ENCODE measurements at places on chromosomes 2 and 18.

GRCh38 chr2:136012315-136012714 is 26.9 kb upstream of the DARS1 start:
- no peak for DNase-seq

- no peak for DNase-seq
These were observed 55.1 kb downstream of the CYP27C1 start for GRCh38 chr2:127164761-127165538.

- no peak for DNase-seq
These were observed 475.7 kb downstream of the DCC start for GRCh38 chr18:52815651-52816050.

GRCh38 chr18:9735238-9735637 is 27.1 kb downstream of the RAB31 start:
- DNase-seq: no peak

DNA sequence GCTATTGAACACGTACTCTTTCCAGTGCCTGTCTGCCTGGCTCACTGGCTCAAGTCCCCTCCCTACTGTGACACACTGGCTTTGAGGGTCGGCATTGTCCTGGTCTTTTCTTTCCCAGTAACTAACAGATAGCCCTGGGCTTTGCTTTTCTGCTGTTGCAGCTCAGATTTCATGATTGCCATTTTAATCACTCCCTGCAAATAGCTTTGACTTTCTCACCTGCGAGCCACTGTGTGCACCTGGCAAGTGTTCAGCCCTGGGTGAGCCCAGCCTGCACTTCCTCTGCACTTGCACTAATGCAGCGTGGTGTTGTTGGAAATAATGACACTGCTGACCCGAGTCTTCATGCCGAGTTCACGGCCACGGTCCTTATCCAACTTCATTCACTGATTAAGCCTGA is 52.9 kb downstream of the DCDC2C start:
- DNase-seq: no peak

GRCh38 chr18:13676471-13676870 is 49.9 kb downstream of the FAM210A start:
- DNase-seq: no peak

- no peak for DNase-seq
These were observed 39.1 kb downstream of the FN1 start for GRCh38 chr2:215396595-215397313.

DNA sequence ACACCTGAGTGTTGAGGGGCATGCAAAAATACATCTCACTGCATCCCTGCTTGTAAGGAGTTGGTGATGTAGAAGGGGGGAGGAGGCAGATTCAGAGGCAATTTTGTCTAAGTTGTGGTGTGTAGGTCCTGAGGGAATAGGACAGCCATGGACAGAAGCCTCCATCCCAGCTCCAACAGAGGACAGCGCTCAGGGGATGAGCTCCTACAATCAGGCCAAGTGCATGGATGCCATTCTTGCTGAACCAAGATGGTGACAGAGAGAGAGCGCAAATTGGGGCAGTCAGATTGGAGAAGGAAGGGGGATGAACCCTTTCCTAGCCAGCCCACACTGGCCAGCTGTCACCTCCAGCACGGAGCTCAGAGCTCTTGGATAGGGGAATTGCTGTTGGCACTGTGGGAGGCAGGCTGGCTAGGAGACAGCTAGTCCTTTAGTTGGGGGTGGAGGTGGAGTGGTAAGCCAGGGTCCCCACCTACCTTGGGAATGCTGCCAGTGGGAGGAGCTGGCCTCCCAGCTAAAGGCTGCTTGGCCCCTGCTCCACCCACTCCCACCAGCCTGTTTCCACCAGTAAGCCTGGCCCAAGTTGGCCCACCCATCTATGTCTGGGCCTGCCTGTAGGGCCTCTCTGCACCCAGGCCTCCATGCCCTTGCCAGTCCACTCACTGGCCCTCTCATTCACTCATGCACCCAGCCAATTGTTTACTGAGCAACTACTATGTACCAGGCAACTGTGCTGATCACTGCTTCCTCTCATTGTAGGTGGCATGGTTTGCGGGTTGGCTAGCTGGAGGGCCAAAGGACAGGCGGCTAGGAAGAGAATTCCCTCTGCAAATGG is 2.5 kb upstream of the PER2 start:
- DNase-seq: no peak

DNA sequence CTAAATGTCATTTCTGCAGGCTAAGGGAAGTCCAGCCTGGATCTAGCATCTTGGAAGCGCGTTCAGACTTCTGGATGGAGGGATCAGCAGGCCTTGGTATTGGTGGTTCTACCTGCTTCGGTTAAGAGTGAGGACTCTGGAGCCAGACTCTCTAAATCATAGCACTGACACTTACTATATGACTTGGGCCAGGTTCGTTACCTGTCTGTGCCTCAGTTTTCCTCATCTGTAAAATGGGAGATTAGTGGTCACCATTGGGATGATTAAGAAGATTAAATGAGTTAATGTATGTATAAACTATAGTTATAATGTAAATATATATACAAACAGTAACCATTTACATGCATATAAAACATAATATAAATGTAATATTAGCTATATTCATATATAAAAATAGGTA is 995 bp upstream of the ICOS start:
- DNase-seq: no peak

DNA sequence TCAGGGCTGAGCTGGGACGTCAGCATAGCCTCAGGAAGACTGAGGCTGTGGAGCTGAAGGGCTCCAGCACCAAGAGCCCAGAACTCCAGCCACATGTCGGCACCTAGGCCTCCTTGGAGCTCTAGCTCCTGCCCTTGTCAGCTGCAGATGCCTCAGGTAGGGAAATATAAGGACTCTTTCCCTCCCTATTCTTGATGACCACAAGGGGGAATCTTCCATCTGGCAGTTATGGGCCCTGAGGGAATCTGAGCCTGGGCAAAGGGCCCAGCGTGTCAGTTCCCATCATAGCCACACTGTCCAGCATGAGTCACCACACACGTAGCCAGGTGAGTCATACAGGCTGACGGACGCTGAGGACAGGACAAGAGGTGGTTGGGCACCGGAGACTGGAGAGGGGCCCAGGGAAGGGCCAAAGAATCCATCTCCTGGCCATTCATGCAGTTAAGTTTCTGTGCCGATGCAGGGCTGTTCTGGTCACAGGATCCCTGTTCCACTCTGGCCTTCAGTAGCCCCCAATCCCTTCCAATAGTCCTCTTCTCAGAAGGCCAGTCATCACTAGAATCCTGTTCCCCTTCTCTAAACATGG is 1.8 kb downstream of the MPV17 start:
- no peak for DNase-seq

DNA sequence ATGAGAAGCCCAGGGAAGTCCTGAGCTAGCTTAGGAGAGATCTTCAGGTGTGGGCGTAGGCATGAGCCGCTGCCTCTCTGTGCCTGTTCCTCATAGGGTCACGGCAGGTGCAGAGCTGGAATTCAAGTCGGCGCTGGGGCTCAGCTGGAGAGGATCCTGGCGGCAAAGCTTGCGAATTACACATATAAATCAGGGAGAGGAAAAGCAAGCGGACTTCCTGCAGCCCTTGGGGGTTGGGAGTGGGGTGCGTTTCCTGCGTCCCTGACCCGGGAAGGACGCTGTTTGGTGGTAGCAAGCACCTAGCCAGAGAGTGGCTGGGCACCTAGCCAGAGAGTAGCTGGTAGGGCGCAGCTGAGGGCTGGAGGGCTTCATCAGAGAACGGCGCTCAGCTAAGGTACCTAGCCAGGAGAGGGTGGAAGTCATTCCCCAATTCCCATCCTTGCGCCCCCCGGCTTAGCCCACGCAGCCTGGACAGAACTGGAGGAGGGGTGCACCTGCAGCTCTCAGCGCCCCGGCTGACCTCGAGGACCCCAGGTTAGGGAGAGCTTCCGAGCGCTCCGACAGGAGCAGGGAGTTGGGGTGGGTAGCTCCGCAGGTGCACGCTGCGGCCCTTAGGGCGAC is 459 bp upstream of the EFR3B start:
- DNase-seq: no peak

DNA sequence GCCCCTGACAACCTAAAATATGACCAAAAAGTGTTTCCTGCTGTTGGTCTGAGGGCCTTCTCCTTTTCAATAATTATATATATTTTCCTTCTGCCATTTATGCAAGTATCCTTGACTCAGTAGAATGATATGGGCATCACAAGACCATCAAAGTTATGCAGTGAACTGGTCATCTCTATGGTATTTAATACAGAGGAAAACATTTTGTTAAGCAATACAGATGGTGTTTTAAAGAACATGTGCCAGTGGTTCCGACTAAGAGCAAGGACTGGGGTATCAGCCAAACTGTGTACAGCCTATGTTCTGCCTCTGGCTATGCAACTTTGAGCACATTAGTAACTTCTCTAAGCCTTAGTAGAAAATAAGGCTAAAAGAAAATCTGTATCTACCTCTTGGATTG is 179.0 kb downstream of the TRABD2A start:
- DNase-seq: no peak

GRCh38 chr2:227378371-227378782 is 729 bp downstream of the TM4SF20 start:
- DNase-seq: no peak

DNA sequence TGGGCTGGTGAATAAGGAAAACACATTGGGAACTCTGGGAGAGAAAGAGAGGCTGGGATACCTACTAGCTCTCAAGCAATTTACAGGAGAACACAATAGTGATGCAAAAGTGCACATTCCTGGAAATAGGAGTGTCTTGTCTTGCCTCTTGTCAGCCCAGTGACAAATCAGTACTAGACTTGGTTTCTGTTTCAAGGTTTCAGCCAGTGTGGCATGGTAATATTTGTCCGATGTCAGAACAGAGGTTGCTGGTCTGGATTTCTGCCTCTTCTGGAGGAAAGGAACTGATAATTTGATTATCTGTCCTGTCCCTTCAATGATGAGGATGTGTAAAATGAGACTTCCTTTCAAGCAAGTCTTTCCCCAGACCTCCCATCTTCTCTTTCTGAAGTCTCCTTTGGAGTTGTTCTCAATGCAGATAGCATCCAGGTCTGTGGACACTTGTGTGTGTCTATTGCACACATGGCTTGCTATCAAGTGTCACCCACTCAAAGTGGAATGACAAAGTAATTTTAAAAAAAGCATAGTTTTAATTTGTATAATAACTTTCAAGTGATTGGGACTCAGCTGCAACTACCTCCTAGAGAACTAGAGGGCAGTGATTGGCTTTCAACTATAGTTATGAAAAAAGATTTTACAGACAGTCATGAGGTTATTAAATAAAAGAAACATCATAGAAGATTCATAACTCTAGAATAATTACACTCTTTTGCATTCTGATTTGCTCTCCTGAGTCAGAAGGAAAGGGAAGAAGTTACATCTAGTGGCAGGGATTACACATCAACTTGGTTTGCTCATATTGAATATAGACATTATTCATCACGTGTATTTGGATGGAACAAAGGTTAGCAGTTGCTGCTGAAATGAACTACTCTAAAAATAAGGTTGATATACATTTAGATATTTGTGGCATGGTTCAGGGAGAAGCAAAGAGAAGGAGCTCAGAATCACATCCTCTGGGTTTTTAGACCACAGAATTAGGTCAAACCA is 4.5 kb downstream of the GPR39 start:
- no peak for DNase-seq

GRCh38 chr2:119574864-119575263 is 30.6 kb downstream of the CFAP221 start:
- no peak for DNase-seq

- no peak for DNase-seq
These were observed 90.5 kb downstream of the COLEC12 start for GRCh38 chr18:410047-410455.

GRCh38 chr18:23970161-23971096 is 44.1 kb upstream of the TTC39C start:
- peak; percentile 33 for DNase-seq

GRCh38 chr2:74576863-74577229 is 22.3 kb downstream of the DOK1 start:
- no peak for DNase-seq

- peak; percentile 38 for DNase-seq
These were observed at the start of gene PRKCE for GRCh38 chr2:45651415-45652089. Gene PRKCE, plus strand, starts transcription at chr2:45651675.

DNA sequence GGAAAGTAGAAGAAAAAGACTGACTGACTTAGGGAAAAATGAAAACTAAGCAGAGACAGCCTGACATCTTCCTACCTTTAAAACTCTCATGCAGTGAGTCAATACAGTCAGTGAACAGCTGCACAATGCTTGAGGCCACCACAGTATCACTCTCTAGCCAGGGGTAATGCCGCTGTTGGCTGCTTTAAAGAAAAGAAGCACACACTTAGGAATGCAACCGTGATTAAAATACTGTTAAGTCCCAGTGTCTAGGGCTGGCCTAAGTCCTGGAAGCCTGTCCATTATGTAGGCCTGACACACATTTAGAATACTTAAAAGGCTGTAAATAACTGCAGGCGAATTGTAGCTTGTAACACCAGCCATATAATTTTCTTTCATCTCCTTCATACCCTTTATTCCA is 50.7 kb downstream of the SIGLEC15 start:
- no peak for DNase-seq

GRCh38 chr2:73987109-73987947 is 2.6 kb downstream of the TET3 start:
- no peak for DNase-seq

- DNase-seq: no peak
These were observed 34.3 kb downstream of the DARS1 start for GRCh38 chr2:135951041-135951583.

DNA sequence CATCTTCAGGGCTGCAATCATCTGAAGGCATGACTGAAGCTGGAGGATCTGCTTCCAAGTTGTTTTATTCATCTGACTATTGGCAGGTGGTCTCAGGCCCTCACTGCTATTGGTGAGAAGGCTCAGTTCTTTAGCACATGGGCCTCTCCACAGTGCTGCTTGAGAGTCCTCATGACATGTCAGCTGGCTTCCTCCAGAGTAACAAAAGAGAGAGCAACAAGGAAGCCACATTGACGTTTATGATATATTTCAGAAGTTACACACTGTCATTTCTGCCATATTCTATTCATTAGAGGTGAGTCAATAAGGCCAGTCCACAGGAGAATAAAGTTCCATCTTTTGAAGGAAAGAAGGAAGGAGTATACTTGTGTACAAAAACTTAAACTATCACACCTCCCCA is 7.9 kb upstream of the SIGLEC15 start:
- DNase-seq: no peak

DNA sequence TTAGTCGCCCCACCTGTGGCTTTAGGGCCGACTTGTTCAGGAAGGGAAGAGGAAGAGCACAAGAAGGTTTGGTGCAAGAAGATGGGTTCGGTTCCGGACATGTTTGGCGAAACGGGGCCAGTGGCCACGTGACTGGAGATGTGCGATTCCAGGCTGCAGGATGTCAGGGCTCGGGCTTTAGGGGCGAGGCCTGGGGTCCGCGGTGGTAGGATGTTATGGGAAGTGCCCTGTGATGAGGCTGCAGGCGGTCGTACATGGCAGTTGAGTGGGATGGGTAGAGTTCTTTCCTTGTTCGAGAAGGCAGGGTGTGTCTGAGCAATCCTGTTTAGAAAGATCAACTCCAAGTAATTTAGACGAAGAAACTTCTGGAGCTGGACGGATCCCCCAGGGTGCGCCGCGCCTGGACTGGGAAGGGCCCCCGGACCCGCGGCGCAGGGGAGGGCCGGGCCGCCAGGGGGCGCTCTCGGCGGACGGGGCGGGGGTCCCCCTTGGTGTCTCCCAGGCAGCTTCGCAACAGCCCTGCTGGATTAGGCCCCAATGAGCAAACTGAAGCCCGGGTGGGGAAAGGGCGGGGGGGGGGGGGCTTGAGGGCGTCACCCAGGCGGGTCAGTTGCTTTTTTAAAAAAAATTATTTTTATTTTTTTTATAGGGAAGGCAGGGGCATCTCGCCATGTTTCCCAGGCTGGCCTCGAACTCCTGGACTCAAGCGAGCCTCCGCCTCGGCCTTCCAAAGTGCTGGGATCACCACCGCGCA is 17.2 kb upstream of the SDC1 start:
- no peak for DNase-seq

Data from stimulated activated CD8-positive, alpha-beta memory T cell treated with anti-CD3 and anti-CD28 coated beads, Interleukin-4, amount 100 ng/mL, for 24 hours (primary cell).